Sigmoid colon (tissue), 7 donors: ENCODE measurements at places on chromosomes 4 and X. TPM values are rescaled to one million over a fixed set of nuclear protein-coding genes. Genes with fewer than 3 reads are reported as not detected.

- no peaks in the 10 kb centered on the region for H3K27me3 ChIP-seq
- H3K4me3 ChIP-seq, result no peak overlapping the region
- DNase-seq, result no peak
Observed at GRCh38 chrX:94686071-94686470, 1012.1 kb downstream of the FAM133A start.

GRCh38 chrX:47143894-47144625 is 442 bp downstream of the NDUFB11 start:
- H3K27me3 ChIP-seq, result no peaks in the 10 kb centered on the region
- DNase-seq, result peak; percentile 70
- peak overlapping the region; percentile 66 for H3K4me3 ChIP-seq
- no peaks in the 10 kb centered on the region for H3K4me1 ChIP-seq

- DNase-seq, result no peak
- H3K4me1 ChIP-seq, result peaks cover 18% of the 10 kb centered on the region
- H3K4me3 ChIP-seq, result no peak overlapping the region
- no peaks in the 10 kb centered on the region for H3K27me3 ChIP-seq
Observed at GRCh38 chr4:3199653-3200422, 49.1 kb upstream of the MSANTD1 start.

DNA sequence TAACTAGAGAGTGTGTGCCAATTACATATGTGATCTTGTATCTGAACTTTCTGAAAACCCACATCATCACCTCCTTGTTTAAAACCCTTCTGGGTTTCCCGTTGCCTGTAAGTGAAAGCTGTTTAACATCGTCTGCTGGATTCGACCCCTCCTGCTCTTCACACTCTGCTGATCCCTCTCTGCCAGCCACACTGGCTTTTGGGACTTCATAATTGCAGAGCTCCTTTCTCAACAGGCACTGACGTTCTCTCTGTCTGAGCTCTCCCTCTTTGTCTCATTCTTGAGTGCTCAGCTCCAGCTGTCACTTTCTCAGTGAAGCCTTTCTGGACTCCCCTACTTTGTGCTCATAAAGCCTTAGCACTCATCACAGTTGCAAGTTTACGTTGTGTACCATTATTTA is 153.9 kb downstream of the CEP135 start:
- no peak overlapping the region for H3K4me3 ChIP-seq
- no peaks in the 10 kb centered on the region for H3K27me3 ChIP-seq
- H3K36me3 ChIP-seq, result no peaks in the 10 kb centered on the region
- no peak for DNase-seq

DNA sequence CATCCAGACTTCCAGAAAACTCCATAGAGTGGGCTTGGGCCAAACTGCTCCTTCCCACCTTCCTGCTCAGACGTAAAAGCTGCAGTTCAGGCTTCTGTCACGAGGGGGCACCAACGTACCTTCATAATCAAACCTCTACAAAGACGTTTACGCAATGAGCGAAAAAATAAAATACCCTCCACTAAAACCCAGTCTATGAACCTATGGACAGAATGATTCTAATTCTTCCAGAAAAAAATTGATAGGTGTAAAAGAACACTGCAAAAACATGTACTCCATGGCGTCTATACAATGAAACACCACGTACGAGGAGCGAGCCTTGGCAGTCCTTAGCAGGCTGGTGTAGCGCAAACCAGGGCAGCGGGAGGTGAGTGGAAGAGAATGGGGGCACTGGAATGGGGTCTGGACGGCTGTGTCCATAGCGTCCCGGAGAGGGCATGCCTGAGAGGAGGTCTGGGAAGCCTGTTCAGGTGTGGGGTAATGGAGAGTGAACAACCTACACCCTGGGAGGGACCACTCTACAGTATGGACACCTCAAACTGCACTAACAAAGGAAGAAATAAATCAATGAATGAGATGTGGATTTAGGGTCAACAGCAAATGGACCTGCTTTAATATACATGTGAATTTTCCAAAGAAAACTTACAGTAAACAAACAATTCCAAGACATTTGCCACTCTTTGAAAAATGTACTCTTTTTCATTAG is 14.4 kb upstream of the RAB40A start:
- no peaks in the 10 kb centered on the region for H3K27me3 ChIP-seq
- no peaks in the 10 kb centered on the region for H3K36me3 ChIP-seq
- peak overlapping the region; percentile 23 for H3K27ac ChIP-seq
- no peaks in the 10 kb centered on the region for H3K4me1 ChIP-seq

DNA sequence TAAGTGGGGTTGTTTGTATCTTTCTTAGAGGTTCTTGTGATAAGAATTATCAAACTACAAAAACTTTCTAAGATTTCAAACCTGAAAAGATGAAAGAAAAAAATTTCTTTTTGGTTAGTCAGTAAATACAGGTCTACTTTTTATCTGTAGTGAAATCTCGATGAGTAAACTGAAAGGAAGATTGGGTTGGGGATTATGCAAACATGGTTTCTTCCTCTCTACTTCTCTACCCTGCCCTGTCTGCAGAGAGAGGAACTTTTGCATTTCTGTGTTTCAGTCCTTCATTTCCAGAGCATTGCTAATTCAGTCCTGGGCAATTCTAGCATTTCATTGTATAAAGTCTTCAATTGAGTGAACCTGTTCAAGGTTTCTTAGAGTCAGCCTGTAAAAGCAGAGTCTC is 51.6 kb upstream of the IL2 start:
- H3K27me3 ChIP-seq, result no peaks in the 10 kb centered on the region
- no peak for DNase-seq
- H3K4me1 ChIP-seq, result no peaks in the 10 kb centered on the region
- no peak overlapping the region for H3K27ac ChIP-seq

DNA sequence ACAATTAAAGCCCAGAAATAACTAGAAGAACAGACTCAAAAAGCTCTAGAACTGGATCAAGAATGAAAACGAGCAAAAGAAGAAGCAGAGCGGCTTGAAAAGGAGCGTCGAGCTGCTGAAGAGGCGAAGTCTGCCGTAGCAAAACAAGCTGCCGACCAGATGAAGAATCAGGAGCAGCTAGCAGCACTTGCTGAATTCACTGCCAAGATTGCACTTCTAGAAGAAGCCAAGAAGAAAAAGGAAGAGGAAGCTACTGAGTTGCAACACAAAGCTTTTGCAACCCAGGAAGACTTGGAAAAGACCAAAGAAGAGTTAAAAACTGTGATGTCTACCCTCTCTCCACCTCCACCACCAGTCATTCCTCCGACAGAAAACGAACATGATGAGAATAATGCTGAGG is 56.1 kb upstream of the PPP4R3C start:
- no peaks in the 10 kb centered on the region for H3K4me1 ChIP-seq
- no peak overlapping the region for H3K27ac ChIP-seq
- H3K36me3 ChIP-seq, result no peaks in the 10 kb centered on the region
- no peaks in the 10 kb centered on the region for H3K27me3 ChIP-seq

DNA sequence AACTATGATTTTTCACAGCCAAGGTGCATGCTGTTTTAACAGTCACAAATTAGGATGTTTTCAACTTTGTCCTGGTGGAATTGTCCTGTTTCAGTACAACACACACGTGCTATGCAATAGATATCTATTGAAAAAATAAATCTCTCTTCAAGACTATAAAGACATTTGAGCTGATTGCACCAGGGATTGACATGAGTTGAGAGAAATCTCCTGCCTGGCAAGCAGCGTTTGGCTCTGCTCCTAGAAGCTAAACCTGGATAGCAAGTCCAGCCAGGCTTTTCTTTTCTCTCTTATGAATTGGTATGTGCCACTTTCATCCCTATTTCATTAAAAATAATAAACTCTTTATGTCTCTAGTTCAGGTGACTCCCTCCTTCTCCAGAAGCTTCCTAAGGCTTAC is 16.6 kb upstream of the NPNT start:
- no peak overlapping the region for H3K27ac ChIP-seq
- H3K27me3 ChIP-seq, result no peaks in the 10 kb centered on the region
- no peak for DNase-seq
- H3K36me3 ChIP-seq, result no peaks in the 10 kb centered on the region

GRCh38 chr4:1793496-1793840 is 375 bp downstream of the FGFR3 start:
- no peak for DNase-seq
- H3K27me3 ChIP-seq, result peaks cover 52% of the 10 kb centered on the region
- peak overlapping the region; percentile 52 for H3K4me3 ChIP-seq
- no peaks in the 10 kb centered on the region for H3K4me1 ChIP-seq
- H3K36me3 ChIP-seq, result no peaks in the 10 kb centered on the region

Gene PRDM8
- total RNA-seq, result 17.4 TPM

Gene DNAAF6
- total RNA-seq, result not detected

Gene SMIM31
- total RNA-seq, result not detected

Gene ADGRG4
- not detected for total RNA-seq

Gene SLC10A4
- 2.7 TPM for total RNA-seq

Gene SAGE1
- not detected for total RNA-seq

Gene SHROOM3
- 6.1 TPM for total RNA-seq

Gene PWWP3B
- total RNA-seq, result 0.36 TPM

Gene RBM46
- total RNA-seq, result not detected

Gene PTTG2
- 2.4 TPM for total RNA-seq

Gene PCGF3
- 60.1 TPM for total RNA-seq

Gene TMEM150C
- 11.2 TPM for total RNA-seq
